ENCODE measurements at places on chromosomes 6 and 20.

DNA sequence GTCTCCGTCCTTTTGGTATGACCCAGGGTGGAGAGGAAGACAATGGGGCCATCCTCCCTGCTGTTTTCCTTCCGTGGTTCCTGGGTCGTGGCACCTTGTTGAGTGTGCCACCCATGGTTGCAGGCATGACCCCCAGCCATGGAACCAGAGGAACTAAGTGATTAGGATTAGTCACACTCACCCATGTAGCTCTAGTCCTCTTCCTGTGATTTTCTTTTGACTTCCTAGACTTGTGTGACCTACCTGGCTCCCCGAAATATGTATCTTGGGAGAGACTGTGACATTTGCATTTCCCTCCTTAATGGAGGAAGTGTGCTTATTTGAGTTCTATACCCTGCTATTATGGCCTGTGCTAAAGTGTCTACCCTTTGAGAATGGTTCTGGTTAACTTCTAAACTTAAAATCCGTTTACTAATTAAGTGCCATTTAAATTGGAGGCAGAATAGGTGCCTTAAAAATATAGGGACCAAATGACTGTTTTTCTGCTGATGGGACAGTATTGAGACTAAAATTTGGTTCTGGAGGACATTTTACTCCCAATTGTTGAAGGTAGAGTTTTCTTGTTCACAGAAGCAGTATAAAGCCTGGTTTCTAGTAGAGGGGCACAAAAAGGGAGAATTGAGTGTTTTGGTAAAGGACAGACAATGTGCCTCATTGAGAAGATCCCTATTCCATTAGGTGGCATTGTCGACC lies 545.6 kb downstream of the HDGFL1 start:
- DNase-seq, result no peak

DNA sequence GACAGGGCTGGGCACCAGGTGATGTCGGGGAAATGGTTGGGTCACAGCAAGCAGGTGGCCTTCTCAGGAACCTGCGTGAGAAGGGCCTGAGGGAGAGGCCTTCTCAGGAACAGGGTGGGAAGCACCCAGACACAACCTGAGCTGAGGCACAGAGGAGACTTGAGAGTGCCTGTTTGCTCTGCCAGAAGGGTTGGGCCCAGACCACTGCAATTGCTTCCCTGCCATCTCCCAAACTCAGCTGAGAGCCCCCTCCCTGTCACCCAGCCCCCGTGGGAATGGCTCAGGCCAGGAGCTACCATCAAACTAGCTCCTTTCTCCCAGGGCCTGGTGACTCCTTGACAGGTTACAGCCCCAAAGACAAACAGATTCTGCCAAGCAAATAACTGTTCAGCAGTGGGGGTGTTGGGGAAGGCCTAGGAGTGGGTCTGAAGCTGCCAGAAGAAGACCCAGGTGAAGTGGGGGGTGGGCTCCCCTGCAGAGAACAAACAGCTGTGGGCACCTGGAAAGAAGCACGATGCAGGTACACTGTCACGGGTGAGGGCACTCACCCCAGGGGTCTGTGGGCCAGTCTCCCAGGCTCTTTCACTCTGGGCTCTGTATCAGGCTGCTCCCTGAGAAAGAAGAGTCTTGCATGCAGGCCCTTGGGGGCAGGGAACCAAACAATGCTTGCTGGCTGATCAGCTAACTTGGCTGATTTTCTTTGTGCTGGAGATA lies 30.4 kb upstream of the SPDEF start:
- DNase-seq, result no peak

DNA sequence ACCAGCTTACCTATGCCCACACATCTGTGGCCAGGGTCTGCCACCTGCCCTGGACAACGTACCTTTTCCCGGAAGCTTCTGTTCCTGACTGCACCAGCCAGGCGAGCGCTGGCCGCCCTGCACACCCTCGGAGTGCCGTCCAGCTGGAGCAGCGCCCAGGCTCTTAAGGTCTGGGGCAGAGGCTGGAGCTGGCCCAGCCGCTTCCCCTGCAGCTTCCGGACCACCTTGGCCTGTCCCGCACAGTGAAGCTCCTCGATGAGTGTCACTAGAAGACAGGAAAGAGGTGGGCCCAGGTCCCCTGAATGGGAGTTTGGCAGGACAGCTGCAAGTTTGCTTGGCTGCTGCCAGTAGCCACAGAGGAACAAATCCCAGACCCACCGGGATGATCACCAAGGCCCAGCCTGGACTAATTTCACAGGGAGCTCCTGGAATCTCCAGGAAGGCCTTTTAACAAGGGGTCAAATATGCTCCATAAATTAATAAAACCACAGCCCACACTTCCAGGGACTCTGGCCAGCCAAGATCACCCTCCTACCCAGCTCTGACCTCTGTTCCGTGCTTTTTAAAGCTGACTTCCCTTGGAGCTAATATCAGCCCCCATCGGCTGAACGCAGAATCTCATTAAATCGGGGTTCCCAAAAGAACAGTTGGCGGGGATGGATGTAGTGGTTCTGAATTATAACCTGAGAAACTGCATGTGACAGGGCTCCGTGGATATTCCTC lies 82.3 kb downstream of the PTPN1 start:
- DNase-seq, result no peak

- no peak for DNase-seq
Measured at GRCh38 chr6:121748850-121749249, 313.4 kb downstream of the GJA1 start.

DNA sequence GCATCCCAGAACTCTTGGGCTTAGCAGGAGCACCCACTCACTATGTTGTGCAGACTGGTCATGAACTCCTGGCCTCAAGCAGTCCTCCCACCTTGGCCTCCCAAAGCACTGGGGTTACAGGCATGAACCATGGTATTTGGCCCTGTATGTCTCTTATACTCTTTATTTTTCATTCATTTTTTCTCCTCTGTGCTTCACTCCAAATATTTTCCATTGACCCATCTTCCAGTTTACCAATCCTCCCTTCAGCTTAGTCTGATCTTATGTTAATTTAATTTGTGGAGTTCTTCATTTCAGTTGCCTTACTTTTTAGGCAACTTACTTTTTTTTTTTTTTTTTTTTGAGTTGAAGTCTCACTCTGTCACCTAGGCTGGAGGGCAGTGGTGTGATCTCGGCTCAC lies 79.5 kb downstream of the EZR start:
- DNase-seq, result no peak

- DNase-seq, result no peak
Measured at GRCh38 chr20:52035977-52036376, 155.6 kb downstream of the ZFP64 start.

DNA sequence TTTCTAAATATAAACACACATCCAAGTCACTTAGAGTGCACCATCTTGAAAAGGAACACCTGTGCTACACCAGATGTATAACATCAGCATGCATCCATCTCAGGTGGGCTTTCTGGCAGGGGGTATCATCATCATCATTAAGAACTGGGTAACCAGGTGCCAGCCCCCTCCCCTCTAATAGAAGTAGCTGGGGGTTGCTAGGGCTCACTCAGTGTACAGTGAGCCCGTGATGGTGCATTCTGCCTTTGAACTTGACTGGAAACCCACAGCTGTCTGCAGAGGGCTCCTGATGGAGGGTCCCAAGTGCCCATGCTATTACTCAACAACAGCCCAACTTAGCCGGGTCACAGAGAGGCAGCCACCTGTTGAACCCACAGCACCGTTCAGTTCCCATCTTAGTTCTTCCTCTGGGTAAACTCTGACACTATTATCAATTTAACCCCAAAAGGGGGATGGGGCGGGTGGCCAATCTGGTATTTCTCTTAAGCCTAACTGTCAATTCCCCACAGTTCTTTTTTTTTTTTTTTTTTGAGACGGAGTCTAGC lies 32.7 kb upstream of the CCND3 start:
- DNase-seq, result no peak

DNA sequence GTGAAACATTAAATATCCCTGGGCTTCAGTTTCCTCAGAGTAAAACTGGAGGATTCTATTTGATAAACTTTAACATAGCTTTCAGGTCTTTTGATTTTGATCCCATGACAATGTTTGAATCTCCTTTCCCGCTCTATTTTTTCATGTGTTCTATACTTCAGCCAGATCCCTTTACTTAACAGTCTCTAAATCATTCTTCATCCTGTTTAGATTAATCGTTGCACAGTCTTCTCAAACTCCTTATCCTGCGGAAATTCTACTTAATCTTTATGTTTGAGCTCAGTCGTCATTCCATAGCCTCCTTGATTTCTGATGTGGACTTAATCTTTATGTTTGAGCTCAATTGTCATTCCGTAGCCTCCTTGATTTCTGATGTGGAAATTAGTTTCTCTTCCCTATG lies 57.4 kb downstream of the GRIK2 start:
- no peak for DNase-seq

DNA sequence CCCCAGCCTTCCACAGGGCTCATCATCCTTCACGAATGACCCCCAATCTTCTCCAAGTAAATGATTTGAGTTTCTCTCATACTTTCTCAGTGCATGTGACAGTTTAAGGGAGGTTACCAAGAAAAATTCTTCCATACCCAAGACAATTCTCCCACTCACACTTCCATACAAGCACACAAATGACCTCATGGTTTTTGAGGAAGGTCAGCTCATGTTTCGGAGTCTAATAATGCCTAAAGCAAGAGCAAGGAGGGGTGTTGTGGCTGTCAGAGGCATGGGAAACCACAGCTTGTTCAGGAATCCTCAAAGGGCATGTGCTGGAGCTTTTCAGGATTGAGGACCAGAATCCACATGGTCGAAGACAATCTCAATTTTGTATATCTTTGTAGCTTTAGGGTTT lies 279.0 kb downstream of the MAFB start:
- DNase-seq, result no peak

- DNase-seq, result no peak
Measured at GRCh38 chr20:63443606-63444395, 28.7 kb downstream of the KCNQ2 start.

DNA sequence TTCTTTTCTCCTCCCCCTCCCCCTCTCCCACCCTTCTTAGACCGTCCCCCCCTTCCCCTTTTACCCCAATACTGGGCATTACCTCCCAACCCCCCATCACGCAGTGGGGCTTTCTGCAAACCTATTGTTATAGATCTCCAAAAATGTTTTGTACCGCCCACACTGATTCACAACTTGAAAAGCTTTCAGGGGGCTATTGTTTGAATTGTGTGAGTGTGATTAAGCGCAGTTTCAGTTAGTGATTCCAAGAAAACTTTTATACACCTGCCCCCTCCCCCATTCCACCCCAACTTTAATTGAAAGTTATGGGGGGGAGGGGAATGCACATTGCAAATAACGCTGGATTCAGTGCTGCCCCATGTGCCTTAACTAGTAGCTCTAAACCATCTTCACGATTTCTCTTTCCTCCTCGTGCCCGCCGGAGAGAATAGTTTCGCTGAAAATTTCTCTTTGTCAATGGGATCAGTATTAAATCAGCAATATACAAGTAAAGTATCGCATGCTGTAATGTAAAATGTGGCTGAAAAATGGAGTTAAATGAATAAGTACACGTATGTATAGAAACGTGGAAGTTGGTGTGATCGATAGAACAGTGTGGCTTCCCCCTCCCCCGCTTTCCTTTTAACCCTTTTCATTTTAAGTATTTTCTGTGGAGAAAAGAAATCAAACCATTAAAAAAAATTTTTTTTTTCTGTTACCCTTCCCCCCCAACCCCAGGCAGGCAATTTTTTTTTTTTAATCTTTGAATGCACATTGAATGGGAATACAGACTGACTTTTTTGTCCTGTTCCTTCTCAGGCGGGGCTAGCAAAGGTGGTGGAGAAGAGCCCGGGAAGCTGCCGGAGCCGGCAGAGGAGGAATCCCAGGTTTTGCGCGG lies 632 bp downstream of the LIN28B start:
- no peak for DNase-seq

- no peak for DNase-seq
Measured at GRCh38 chr6:168050881-168051586, 28.0 kb downstream of the FRMD1 start.

DNA sequence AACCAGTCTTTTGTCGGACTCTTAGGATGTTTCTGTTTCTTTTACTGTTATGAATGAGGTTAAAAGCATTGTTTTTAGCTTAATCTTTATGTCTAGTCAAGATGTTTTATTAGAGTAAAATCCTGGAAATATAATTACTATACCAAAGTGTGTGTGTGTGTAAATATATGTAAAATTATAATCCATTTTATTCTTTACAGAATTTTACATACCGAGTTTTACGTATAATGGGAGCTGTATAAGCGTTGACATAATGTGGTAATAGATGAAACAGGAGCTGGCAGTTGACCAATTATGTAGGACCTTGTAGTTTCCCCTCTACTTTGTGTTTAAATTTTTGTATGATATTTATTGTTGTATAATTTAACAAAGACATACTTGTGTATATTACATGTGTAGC lies 16.7 kb downstream of the MAP3K4 start:
- DNase-seq, result no peak

DNA sequence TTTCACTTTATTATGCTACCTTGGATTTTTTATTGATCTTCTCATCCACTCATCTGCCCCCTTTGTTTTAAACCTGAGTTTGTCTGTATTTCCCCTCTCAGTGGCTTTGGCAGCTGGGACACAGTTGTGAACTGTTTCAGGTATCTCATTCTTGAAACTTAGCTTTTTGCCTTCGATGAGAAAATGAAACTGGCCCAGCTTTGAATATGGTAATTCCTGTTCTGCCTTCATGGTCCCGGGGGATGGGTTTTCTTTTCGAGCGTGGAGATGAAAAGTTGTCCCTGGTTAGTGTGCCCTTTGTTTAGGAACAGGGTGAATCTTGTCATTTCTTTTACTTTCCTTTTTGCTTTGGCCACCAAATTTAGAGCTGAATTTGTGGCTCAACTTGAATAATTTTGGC lies 25.6 kb downstream of the DHX35 start:
- no peak for DNase-seq

DNA sequence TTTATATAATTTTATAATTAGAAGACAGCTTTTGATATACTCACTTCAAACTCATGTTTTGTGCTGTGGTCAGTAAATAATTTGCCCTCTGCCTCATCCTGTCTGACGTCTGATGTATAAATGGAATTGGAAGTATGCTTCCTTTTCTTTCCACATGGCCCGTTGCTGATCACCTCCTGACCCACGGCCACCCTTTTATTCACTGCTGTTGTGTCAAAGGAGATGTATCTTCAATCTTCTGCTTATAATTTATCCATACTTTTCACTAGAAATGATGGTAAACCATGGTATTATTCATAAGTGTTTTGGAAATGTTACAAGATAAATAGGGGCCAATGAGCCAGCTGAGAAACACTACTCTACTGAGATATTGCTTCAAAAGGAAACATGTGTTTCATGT lies 841.8 kb downstream of the PHF3 start:
- no peak for DNase-seq

DNA sequence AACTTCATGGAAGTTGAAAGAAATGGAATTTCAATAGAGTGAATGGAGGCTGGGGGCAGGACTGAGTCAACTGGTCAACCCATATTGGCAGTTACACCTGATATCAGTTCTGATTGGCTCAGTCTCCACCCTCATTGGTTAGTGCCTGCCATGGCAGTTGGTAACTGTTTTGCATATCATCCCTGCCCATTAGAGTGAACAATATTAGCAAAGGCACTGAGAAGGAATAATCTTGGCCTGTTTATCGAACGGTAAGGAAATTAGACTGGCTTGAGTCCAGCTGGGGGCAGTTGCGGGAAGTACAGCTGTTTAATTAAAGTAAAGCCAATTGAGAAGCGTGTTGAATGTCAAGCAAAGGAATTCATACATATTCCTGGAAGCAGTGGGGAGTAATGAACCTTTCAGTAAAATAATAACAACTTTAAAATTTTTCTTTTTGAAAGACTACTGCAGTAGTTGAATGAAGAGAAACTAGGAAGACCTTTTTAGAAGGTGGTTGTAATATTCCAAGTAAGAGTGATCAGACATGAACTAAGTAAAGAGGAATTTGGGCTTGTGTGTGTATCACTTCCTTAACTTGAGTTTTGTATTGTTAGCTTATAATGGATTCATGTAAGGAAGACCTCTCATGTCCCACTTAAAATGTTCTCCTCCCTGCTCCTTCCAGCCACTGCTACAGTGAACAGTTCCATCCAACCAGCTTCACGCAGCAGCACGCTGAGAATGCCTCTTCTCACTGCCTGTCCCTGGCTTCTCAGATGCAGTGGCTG lies 17.2 kb upstream of the FAM50B start:
- no peak for DNase-seq
